ENCODE measurements at places on chromosomes 4 and X. TPM values are rescaled to one million over a fixed set of nuclear protein-coding genes. Genes with fewer than 3 reads are reported as not detected.

DNA sequence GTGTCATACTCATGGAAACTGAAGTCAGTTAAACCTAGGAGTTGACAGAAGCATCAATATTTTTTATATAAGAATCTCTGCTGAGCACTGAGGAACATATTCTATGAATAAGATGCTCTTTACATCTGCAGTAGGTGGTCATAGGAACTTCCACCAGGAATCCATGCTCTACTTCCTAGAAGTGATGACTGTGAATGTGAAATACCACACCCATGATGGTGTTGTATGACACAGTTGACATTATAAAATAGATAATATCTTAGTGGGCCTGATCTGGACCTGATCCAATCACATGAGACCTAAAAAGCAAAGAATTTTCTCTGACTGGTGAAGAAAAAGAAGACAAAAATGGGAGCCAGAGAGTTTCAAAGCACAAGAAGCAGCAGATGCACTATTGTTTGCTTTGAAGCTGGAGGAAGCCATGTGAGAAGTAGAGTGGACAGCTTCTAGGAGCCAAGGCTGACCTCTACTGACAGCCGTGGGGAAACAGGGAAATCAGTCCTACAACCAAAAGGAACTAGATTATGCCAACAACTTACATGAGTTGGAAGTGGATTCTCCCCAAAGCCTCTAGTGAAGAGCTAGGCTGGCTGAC is 68.6 kb upstream of the HS3ST1 start:
- no peak for DNase-seq

DNA sequence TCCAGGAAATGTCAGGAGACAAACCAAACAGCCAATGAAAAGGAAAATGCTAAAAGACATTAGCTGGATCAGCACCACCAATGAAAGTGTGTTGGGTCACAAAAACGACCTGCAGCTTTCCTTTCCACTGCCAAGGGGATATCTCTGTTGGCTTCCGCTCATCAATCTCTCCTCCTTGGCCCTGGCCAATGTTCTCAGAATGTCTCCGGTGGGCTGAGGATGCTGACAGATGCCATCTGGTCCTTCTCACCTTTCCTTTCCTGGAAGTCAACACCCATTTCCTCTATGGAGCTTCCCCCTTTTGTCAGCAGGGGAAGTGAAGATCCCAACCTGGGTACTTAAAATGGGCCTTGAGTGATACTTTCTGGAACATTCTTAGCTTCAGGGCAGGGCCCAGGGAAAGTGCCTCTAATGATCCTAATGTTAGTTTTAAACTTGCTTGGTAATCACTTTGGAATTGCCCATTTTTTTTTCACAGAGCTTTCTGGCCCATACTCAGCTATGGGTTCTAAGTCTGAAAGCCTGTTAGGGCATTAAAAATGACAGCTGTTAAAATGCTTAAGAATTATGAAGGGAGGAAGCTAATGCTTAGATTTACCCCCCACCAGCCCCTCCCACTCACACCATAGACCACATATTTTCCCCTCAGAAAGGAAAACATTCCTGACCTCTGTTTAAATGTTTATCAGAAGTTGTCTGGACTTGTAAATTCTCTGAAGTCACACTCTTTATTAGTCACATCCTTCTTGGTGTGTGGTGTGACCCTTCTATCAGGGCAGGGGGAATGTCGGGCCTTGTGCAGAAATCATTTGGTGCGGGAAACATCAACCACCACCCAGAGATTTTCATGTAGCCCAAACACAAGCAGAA is 29.2 kb downstream of the IGFBP7 start:
- peak; percentile 100 for DNase-seq

- DNase-seq = no peak
These were observed 9.4 kb downstream of the TMEM271 start for GRCh38 chr4:566508-567295.

DNA sequence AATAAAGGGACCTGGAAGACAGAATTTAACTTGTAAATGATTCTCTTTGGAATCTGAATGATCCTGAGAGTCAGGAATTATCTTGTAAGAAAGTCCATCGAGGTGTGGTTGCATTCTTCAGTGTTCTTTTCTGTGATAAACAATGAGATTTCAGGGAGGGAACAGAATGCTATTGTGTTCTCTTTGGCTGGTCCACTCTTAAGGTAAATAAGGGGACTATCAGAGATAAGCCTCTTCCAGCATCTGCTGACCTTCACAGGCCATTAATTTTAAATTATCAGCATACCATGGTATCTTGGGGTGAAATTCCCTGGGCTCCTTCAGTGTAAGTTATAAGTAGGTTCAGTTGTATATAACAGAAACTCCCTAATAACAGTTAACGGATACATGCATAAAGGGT is 107.1 kb upstream of the ARHGAP24 start:
- DNase-seq = no peak

DNA sequence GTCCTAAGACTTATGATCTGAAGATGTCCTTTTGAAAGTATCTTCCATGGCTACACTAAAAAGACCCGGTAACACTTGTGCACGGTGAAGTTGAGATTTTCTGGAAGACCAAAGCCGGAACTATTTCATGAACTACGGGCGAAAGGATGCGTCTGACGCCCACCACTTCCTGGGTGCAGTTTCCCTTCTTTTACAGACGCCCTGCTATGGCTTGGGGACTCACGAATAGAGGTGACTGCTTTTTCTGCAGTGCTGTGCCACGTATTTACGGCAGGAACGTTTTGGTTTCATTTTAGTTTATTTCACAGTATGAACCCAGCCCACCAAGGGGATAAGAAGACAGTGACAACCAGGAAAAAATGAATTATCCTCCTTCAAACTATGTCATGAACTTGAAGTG is 180.4 kb downstream of the AFAP1 start:
- DNase-seq = no peak

MAGEA1 gene
- total RNA-seq = not detected

DNA sequence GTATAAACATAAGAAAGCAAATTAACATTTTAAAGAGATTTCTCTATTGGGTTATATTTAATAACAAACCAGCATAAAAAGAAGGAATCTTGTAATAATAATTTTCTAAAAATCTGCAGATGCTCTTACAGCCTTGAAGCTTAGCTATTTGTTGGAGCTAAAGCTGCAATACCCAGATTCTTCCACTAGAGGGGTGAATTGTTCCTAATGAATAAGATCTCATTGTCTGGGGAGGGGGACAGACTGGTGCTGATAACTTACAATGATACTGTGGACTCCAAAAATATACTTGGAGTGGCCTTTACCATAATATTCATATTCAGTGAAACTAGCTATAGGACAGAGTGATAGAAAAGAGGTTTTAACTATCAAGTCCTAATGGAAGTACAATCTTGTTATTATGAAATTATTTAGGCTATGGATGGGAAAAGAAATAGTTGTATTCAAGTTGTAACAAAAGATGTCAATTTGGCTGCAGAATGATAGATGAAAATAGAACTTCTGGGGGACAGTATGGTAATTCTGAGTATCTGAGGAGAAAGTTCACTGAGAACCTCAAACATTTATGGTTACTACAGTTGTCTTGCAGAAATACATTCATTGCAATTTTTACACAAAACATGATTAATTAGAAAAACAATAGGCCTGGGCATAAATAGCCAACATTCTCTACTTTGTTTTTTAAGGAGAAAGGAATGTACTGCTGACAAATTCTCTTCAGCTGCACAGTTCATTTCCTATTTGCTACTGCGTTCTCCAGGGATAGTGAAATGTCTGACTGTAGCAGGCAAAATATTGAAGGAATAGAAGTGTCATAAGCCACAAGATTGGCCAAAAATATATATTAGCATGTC is 443.3 kb downstream of the GBA3 start:
- DNase-seq = peak; percentile 64

DNA sequence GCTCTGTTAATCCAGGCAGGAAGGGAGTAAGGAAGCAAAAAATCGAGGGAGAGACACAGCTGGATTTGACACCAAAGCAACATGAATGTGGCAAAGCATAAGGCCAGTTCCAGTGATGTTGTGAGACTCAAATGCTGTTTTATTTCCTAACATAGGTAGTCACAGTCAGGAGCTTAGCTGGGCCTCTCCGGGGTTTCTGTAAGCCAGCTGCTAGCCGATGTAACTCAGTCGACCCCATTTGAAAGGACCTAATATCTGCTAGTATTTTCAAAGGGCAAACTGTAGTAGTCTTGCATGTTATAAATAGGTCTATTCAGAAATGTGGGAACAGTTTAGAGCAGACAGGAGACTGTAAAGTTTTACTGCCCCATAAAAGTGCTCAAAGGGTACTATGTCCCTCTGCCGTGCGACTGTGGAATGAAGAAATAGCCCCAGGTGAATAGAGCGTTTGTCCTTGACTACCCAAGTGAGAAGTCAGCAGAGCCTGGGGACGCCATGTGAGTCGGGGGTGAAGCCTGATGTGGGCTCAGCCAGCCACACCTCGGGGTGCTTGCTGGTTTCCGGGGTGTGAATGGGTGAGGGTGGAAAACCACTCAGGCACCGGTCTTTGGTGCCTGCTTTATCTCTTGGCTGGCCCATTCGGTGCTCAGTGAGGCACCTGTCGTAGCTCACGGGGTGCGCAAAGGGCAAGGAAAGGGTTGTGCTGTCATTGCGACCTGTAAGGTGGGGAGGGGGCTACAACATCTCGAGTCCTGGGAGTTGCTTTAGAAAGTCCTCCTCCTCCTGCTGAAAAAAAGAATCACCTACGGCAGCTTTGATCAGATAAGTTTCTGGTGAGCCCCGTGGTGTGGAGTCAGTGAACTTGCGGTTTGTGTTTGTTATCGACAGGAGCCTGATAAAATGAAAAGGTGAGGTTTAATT is 745 bp downstream of the TRIM2 start:
- DNase-seq = peak; percentile 89

CYP2U1 gene
- total RNA-seq = 11.8 TPM

GRCh38 chrX:5774446-5774845 is 454.2 kb downstream of the NLGN4X start:
- DNase-seq = no peak

DNA sequence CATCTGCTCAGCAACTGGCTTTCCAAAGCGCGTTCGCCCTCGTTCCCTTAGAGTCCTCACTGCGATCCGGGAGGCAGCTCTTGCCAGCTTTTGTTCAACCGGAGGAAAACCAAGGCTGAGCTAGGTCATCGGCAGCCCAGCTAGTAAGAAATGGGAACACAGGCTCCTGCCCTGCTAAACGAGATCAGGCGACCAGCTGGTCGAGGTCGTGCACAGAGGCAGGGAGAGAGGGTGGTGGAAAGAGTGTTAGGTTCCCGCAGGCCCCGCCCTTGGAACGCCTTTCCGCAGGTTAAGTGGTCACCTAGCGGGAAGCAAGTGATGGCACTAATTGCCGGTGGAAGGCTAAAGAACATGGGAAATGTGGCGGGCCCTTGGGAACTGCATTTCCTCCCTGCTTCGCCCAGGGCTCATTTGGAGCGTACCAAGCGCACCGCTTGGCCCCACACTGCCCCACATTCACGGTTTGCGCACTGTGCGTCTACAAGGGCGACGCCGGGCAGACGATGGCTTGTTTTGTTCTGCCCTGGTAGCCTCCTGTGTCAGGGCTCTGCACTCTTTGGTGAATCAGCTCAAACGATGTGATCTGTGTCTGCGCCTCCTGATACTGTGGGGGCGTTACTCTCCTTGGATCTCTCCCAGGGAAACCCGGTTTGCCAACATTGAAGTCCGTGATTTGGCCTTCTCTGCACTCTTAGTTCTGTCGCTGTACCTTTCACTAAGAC is 7.2 kb upstream of the PRDM8 start:
- no peak for DNase-seq

DNA sequence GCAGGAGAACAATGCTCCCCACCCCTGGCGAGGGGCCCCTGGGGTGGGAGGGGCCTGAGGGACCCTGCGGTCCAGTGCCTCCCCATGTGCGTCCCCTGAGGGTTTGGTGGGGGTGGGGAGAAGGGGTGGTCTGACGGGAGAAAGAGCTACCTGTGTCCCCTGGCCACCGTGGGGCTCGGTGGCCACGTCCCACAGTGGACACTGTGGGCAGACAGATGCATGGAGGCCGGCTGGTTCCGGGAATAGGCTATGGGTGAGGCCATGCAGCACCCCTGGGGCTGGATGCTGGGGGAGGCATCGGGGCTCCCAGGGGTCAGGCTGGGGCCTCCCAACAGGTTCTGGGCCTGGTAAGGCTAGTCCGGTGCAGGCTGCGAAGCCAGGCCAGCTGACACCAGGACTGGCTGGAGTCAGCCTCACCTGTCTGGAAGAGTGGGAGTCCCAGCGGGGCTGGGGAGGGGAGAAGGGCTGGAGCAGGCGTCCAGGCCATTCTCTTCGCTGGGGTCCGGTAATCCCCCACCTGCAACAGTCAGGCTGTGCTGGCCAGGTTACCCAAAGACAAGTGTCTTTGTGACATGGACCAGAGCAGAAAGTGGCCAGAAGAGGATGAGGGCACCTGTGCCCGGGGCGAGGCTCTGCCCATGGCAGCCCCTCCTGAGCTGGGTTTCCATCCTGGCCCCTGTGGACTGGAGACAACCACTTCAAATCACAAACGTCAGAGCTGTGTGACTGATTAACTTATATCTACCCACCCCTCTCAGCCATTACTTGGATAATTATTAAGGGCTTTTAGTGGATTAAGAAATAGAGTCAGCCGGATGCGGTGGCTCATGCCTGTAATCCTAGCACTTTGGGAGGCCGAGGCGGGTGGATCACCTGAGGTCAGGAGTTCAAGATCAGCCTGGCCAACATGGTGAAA is 1.4 kb upstream of the FAM53A start:
- DNase-seq = peak; percentile 91

- no peak for DNase-seq
These were observed 11.9 kb upstream of the FAM9A start for GRCh38 chrX:8813036-8813435.

MAGEB10 gene
- not detected for total RNA-seq

CYLC1 gene
- not detected for total RNA-seq

- DNase-seq = peak; percentile 60
These were observed 191.1 kb upstream of the NEIL3 start for GRCh38 chr4:177118596-177118995.

- DNase-seq = no peak
These were observed 76.1 kb upstream of the LIMCH1 start for GRCh38 chr4:41461780-41462307.

GRCh38 chr4:131367441-131367840 is 1781.7 kb upstream of the PCDH10 start:
- no peak for DNase-seq

DNA sequence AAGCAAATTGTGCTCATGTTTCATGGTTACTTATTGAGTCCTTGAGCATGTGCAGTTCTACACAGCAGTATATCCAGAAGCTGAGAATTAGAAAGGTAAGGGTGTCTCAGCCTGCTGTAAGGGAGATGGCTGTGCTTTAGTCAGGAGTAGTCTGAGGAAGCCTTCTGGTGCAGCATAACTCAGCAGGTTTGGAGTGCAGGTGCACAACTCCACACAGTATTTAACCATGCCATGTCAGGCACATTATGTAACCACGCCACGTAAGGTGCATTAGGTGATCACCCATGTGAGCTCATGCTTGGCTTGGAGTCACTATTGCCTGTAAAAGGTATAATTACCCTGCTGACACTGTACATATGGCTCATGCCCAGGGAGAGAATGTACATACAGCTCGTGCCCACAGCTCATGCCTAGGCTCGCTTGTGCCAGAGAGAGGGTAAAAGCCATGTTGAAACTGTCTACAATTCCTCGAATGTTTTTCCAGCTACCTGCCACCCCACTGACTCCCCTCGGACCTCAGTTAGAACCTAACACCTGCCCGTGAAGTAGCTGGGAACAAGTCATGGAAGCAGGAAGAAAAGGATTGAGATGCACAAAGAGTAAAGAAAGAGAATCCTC is 37.8 kb downstream of the UCHL1 start:
- DNase-seq = no peak

- no peak for DNase-seq
These were observed 56.7 kb downstream of the RAPGEF2 start for GRCh38 chr4:159159611-159160010.

GABRB1 gene
- total RNA-seq = 0.20 TPM

CXorf49 gene
- total RNA-seq = 0.69 TPM

Data from renal cortical epithelial cell (primary cell).